ENCODE measurements at places on chromosomes 7 and 10.

DNA sequence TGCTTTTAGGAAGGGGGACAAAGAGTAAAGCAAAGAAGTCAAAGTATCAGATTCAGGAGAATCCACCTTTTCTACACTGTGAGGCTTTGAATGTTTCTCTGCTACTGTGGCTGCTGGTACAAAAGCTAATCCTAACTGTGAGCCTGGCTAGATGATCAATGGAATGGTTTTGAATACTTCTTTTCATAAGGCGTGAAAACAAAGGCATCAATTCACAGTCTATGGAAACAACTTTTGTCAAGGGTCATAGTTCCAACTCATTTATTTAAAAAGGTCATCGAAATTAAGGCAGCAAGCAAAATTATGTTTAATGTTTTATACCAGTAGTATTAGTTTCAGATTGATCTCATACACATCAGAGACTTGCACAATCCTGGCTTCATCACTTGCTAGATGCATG is 118.1 kb downstream of the CTTNBP2 start:
- no peak for DNase-seq

GRCh38 chr7:70700941-70701425 is 431.0 kb upstream of the GALNT17 start:
- no peak for DNase-seq

DNA sequence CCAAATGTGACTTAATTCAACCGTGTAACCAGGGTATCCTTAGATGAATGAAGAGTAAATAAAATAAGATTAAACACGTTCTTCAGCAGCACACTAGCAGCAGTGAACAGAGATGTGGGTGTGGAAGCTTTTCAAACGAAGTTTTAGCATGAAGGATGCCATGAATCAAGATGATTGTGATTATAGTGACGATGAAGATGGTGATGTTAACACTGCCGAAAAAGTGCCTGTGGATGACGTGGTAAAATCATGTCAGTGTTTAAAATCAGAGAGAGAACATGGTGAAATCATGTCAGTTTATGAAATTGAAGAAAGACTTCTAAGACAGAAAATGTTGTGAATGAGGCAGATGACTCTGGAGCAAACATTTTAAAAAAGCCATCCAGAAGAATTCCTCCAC is 19.2 kb downstream of the LCOR start:
- no peak for DNase-seq

DNA sequence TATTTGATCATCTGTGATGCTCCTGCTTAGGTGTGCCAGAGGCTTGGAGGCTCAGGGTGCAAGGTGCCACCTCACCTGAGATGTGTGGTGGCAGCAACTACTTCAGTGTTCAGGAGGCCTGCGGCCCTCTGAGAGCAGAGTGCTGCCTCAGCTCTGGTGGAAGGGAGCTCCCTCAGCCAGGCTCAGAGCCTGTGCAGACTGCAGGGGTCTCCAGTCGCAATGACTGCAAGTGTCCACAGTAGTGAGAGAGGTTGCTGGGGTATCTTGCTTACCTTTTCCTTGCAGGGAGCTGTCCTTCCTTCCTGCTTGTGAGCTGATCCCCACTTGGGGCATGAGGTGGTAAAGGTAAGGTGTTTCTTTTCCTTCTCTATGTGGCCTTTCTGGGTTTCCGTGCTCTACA is 131.0 kb upstream of the GAD2 start:
- DNase-seq = no peak

DNA sequence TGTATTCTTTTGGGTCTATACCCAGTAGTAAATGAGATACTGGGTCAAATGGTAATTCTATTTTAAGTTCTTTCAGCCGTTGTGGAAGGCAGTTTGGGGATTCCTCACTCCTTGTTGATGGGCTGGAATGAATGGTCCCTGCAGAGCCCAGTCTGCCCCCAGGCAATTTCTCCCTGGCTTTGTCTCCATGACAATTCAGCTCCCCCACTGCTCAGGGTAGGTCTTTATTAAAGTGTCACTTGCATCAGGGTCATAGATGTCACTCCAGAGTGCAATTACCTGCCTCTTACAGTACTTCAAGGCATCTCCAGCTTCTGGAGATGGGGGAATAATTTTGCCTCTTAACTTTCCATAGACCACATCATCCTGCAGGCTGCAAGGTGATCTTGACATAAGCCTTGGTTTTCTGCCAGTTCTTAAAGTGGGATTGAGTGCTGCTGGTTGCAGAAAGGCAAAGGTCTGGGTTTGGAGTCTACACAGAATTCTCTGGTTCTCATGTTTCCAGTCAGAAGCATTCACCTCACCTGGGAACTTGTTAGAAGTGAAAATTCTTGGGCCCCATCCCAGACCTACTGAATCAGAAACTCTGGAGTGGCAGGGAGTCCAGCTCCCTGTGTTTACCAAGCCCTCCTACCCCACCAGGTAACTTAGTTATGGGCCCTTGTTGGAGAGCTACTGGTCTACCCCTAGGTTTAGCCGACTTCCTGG is 442.4 kb downstream of the GALNT17 start:
- no peak for DNase-seq

- peak; percentile 1 for DNase-seq
Measured at GRCh38 chr10:33921970-33922605, 587.6 kb upstream of the NRP1 start.

- DNase-seq = peak; percentile 88
Measured at GRCh38 chr7:151368136-151368571, 26.5 kb downstream of the NUB1 start.

- no peak for DNase-seq
Measured at GRCh38 chr10:70784471-70784870, 706 bp downstream of the TBATA start.

- DNase-seq = no peak
Measured at GRCh38 chr10:23172429-23173213, 19.5 kb upstream of the PTF1A start.

- no peak for DNase-seq
Measured at GRCh38 chr10:86335831-86336230, 30.8 kb downstream of the GRID1 start.

DNA sequence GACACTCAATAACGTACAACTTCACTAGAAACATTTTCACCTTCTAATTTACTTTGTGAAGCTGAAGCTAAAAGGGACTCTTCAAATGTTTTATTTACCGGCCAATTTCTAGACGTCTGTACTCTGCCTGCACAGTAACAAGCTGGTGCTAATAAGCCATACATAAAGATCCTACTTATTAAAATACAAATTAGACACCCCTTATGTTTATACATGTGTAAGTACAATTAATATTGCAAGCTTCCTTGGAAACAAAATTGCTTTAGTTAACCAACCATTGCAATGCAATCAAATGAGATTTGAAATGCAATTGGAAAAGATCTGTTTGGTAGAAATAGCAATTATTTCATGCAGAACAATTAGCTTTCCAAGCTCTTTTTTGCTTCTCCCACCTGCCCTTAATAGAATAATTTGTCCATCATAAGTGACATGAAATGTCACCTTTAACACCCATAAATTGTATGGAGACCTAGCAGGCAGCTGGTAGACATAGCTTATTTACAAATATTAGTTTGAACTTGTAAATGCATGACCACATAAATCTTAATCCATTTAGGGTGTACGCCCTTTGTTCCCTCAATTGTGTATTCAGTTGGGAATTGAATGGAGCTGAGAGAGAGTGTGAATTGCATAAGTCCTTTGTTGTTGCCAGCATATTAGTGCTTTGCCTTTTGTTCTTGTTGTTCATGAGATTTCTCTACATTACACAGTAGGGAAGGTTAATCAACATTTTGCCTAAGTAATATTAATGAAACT is 277.1 kb downstream of the CACNA2D1 start:
- DNase-seq = no peak

DNA sequence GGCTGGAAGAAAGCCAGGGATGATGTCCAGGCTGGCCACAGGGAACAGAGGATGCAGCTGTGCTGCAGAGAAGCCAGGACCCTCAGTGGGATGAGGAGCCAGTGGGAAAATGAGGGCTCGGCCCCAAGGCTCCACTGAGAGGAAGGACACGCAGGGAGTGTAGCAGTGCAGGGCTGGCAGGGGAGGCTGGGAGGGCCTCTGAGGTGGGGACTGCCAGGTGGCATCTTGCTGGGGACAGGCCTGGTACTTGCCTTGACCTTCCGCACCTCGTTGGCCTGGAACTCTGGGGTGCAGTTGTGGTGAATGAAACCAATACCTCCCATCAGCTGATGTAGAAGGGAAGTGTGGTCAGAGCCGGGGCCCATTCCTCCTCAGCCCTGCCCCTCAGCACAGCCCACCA is 9.2 kb downstream of the IMPDH1 start:
- no peak for DNase-seq

GRCh38 chr7:22445140-22445743 is 54.7 kb downstream of the STEAP1B start:
- peak; percentile 9 for DNase-seq

GRCh38 chr10:52313933-52314821 is at the start of gene DKK1:
TSS of gene DKK1 (plus strand) at chr10:52314281. CDS start at chr10:52314435, 154 bp downstream.
- DNase-seq = peak; percentile 46

DNA sequence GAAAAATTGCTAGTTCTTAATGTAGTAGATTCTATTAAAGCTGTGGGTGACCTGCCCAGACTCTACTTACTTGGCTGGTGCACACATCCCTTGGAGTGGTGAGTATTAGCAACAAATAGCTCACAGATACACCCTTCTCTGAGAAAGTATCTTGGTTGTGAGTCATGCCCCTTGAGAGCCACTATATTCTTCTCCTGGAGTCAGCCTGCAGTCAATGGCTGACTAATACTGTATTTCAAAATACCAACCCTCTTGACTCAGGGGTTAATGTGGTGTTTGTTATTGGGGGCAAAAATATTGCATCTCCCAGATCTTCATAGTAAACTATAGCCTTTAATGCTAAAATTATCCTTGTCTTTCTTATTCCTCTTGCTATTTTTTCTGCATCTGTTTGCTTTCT is 354.9 kb downstream of the BMPER start:
- no peak for DNase-seq

GRCh38 chr10:78404296-78404695 is 370.6 kb downstream of the RPS24 start:
- DNase-seq = no peak

DNA sequence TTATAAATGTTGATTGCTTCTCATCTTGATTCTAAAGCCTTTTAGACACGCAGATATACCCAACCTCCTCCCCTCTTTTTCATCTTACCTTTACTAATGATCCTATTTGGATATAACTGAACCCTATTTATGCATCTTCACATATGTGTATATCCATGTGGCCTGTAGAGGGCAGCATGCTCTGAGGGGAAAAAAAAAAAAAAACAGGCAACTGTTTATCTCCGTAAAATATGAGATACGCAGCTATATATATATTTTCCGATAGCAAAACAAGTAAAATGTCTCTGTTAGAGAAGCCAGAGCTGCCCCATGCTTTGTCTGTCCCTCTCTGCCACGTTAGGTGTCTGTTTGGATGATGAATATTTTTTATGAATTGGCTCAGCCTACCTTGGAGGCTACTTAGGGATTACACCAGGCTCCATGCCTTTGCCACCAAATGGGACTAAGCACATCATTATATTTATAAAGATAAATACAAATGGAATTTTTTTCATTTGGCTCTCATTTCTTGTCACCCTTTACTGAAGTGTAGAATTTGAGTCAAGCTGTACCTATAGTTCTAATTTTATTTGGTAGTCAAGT is 174.8 kb upstream of the FZD1 start:
- DNase-seq = peak; percentile 8

DNA sequence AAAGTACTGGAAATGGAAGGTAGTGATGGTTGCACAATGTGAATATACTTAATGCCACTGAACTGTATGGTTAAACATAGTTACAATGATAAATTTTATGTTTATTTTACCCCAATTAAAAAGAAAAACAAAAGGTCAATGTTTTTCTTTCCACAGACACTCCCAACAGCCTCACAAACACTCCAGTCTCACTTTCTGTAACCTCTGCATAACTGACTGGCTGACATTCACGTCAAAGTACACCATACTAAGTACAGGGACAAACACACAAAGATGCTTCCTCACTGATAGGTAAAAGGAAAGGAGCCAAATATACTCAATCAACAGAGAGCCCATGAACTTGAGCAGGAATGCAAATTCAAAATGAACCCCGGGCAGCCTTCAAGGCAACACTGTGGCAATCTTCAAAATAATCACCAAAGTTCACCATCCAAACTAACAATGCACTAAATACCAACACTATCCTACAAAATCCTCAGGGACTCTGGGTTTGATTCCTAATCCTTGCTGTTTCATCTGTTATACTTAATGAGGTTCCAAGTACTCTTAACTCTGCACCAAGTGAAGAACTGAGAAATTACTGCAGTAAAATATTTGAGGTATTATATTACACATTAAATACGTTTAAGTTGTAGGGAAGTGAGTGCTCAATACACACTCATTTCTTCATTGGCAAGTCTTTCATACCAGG is 90.8 kb downstream of the ARMH3 start:
- no peak for DNase-seq

GRCh38 chr10:110361800-110362456 is 57.2 kb upstream of the SMNDC1 start:
- peak; percentile 39 for DNase-seq

DNA sequence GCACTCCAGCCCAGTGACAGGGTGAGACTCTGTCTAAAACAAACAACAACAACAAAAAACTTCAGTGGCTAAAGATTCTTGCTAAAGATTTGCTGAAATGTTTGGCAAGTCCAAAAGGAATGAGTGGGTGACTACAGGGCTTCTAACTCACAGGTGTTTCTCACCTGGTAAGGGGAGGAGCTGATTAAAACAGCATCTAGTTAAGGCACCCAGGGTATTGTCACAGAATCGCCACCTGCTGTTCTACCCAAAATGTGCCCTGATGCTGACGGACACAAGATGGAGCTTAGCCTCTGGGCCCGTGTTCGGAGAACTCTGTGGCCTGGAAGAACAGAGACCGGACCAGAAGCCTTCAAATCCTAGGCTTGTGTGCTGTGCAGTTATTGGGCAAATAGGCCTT is 336.0 kb upstream of the GALNT17 start:
- no peak for DNase-seq

- DNase-seq = peak; percentile 69
Measured at GRCh38 chr7:105910172-105910571, 33.8 kb upstream of the ATXN7L1 start.

- DNase-seq = no peak
Measured at GRCh38 chr7:155787171-155787851, 25.0 kb downstream of the SHH start.

DNA sequence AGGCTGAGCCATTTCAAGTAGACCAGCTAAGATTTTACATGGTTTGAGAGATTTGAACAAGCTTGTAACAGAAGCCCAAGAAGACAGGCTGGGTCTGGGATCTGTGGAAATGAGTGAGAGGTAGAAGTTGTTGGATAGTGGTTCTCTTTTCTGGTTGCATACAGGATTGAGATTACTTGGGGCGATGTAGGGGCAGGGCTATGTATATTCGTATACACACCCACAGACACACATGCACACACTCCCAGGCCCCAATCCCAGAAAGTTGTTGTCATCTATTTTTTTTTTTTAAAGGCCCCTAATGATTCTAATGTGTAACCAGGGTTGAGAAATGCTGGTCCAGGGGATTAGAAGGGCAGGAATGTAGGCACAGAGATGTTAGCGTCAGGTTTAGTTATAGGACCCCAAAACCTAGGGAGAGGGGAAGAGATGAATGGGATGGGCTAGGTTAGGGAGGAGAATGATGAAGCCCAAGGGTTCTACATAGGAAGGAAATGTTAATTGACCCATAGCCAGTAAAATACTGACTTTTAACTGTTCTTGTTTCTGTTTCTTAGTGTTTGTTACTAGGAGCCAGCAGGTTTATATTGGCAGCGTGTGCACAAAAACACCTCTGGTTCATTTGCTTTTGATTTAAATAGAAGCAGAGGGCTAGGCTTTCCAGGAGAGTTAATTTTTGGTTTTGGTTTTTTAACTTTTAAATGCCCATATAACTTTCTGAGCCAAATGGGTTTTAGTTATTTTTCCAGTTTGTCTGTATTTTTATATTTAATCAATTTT is 7.8 kb downstream of the TAX1BP1 start:
- no peak for DNase-seq

GRCh38 chr7:41103331-41103730 is 599.6 kb downstream of the INHBA start:
- DNase-seq = no peak
